Activated T-cell treated with anti-CD3 and anti-CD28 coated beads for 48 hours (primary cell): ENCODE measurements at places on chromosomes 11 and 22.

GRCh38 chr11:107719073-107719472 lies 7.2 kb upstream of the SLN start:
- no peak for DNase-seq

GRCh38 chr22:39298241-39298987 lies 21.0 kb downstream of the RPL3 start:
- no peak for DNase-seq

DNA sequence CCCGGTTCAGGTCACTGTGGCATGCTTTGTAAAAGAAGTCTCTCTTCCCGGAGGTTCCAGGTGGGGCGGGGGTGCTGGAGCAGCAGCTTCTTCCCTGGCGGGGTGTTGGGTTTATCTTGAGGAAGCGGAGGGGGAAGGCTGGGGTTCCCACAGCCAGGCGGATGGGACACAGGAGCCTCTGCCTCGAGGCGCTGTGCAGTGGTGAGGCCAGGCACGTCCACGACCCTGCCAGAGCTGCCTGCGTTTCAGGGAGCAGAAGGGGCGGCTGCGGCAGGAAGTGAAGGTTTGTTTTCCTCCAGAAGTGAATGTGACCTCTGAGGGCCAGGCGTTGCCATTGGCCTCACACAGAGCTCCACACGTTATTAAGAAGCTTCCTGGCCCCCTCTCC lies 20.1 kb upstream of the ADORA2A start:
- no peak for DNase-seq

DNA sequence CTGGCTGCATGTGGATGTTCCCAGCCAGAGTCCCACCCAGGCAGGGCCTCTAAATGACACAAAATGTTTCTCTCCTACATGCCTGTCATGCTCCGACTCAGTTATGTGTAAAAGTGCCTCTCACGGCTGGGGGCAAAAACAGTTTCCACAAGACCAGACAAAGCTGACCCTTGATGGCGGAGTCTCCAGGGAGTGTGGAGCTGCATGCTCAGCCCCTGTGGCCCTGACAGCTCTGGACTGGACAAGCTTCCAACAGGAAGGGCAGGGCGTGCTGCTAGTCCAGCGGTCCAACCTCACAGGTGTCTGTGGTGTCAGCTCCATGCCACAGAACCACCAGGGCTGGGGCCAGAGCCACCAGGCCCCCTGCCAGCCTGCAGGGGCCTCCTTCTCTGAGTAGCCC lies 149.6 kb downstream of the CRYBB2 start:
- no peak for DNase-seq

DNA sequence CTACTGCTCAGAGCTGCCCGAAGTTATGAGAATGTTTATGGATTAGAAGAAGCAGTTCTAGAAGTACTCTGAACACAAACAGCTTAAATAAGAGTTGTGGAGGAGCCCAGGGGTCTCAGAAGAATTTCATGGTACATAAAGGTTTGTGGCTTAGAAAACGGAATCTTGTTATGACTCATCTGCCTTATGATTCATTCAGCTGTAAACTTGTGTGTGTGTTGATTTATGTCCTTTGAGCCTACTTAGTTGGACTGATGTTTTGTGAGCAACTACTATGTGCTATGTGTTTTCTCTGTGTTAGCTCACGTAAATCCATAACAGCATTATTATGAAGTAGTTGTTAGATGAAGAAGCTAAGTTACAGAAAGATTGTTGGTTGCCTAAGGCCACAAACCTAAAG lies 203.7 kb downstream of the PGR start:
- DNase-seq: no peak

GRCh38 chr22:38716826-38717225 lies 11.1 kb downstream of the GTPBP1 start:
- no peak for DNase-seq

GRCh38 chr11:75195167-75195962 lies 44.5 kb downstream of the SLCO2B1 start:
- DNase-seq: no peak

DNA sequence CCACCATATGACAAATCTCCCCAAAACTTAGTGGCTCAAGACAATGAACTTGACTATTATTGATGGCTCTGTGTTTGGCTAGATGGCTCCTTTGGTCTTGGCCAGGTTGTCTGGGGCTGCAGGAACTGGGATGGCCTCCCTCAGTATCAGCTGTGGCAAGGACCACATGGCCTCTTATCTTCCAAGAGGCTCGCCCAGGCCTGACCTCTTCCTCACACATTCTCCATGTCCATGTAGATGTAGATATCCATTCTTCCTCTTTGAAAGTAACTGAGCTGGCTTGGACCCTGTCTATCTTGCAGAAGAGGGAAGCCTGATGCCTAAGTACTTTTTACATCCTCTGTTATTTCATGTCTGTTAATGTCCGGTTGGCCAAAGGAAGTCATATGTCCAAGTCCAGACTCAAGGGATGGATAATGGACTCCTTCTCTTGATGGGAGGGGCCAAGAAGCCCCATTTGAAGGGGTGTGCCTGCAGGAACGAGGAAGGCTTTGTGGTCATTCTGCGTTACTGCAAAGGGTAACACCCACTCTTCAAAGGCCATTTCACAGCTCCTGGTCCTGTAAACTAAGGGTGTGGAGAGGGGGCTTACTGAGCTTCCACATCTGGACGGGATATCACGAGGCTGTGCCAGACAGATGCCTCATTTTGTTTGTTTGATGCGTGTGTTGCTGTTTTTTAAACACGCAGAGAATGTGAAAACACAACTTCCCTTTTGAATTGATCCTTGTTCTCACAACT lies 87.1 kb downstream of the GRIK4 start:
- DNase-seq: no peak

DNA sequence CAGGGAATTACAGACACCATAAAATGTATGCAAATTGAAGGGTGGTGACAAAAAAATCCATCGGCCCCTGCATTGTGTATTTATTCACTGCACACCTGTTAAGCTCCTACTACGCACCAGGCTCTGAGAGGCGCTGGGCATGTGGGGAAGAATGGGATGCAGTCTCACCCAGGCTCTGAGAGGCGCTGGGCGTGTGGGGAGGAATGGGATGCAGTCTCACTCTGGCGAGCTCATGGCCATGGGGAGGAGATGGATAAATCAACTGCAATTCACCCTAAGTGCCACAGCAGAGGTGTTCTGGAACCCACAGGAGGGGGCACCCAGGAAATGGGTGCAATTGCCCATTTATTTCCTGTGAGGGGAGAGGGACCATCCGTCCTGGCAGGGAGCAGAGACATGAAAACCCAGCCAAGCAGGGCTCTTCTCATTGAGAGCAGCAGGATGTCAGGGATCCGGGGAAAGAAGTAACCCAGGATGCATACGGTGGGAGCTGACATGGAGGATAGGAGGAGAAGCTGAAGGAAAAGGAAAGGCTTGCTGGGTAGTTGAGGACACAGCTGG lies 798.7 kb downstream of the TBC1D22A start:
- no peak for DNase-seq

- DNase-seq: no peak
These were observed 3.2 kb upstream of the APOA5 start for GRCh38 chr11:116794851-116795250.

- DNase-seq: no peak
These were observed 93.9 kb downstream of the C11orf91 start for GRCh38 chr11:33606762-33607161.

DNA sequence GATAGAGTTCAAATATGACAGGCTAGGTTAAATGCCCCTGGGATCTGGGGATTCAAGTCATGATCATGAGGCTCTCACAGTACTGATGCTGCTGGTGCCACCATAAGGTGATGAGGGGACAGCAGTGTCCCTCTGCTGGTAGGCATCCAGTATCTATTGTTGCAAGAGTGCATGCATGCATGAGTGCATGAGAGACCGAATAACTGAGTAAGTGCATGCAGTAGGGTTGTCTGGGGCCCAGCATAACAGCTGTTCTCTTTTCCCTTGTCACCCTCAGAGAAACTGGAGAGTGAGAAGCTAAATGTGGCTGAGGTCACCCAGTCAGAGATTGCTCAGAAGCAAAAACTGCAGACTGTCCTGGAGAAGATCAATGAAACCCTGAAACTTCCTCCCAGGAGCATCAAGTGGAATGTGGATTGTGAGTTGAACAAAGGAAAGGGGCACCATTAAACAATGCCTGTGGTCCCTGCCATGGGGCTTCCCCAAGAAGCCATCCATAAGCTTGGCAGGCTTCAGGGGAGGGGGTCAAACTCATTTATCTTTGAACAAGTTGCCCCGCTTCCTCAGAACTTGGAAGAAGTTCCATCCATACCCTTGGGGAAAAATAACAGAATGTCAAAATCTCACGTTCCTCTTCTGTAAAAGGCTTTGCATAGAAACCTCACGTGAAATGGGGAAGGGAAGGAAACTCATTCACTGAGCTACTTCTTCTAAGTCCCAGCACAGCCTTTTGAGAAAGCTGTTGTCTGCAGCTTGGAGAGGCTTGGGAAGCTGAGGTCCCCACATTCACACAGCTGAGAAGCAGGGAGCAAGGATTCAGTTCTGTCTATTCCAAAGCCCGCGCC lies 119.0 kb downstream of the PARVA start:
- DNase-seq: no peak

DNA sequence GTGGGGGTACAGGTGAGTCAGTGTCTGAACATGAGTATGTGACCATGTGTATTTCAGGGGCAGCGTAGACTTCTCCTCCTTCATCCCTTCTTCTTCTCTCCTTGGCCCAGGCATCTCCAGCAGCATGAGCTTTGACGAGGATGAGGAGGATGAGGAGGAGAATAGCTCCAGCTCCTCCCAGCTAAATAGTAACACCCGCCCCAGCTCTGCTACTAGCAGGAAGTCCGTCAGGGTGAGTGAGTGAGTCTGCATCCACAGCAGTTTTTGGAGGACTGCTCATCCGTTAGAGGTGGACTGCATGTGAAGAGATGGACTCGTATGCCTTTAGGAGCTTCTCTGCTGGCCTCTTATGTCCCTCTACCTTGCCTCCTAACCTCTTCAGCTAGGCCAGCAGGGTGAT lies 15.6 kb downstream of the TUB start:
- DNase-seq: no peak

- DNase-seq: no peak
These were observed 9.4 kb downstream of the LDLRAD3 start for GRCh38 chr11:35953081-35953760.

- no peak for DNase-seq
These were observed 1.1 kb upstream of the PPFIBP2 start for GRCh38 chr11:7512525-7513233.

GRCh38 chr11:131908316-131908715 lies 537.9 kb downstream of the NTM start:
- DNase-seq: no peak

DNA sequence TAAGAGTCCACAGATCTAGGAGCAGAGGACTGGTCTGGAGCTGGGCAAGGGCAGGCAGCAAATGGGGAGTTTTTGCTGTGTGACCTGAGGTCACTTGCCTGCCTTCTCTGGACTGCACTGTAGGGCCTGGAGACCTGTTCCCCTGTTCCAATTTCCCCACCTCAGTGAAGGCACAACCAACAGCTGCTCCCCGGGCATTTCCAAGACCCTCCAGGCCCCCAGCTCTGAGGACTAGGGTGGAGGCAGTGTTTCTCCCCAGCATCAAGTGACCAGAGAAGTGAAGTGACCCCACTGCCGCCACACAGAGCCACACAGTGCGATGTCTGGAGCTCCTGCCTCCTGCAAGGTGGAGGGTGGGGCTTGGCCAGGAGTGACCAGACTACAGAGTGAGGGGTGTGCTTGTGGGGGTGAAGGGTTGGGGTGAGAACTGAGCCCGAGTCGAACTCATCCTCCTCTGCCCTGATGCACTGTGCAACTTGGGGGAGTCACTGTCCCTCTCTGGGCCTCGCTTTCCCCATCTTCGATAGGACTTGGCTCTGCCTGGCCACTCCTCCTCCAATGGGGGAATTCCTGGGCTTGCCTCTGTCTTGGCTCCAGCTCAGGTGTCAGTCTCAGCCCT lies 21.6 kb downstream of the P2RY2 start:
- DNase-seq: no peak

DNA sequence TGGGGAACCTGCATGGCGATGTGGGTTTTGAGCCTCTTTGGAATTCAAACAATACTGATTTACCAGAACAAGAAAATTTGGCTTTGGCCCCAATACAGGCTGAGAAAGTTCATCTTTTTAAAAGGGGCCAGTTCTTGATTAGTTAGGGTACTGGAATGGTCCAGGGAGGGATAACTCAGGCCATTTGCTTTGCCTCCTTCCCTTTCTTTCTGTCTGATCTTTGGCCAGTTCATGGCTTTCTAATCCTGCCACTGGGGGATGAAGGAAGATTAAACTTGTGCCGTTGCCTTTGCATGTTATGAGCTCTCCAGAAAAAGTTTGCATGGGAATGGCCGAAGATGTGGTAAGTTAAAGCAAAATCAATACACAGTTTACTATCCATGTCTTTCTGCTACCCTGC lies 78.4 kb downstream of the ADAMTS15 start:
- DNase-seq: no peak

- no peak for DNase-seq
These were observed 21.1 kb upstream of the IGLL5 start for GRCh38 chr22:22866381-22867111.

GRCh38 chr11:22342211-22343031 lies 4.2 kb downstream of the SLC17A6 start:
- no peak for DNase-seq

- no peak for DNase-seq
These were observed 38.1 kb downstream of the COA4 start for GRCh38 chr11:73838443-73839122.

DNA sequence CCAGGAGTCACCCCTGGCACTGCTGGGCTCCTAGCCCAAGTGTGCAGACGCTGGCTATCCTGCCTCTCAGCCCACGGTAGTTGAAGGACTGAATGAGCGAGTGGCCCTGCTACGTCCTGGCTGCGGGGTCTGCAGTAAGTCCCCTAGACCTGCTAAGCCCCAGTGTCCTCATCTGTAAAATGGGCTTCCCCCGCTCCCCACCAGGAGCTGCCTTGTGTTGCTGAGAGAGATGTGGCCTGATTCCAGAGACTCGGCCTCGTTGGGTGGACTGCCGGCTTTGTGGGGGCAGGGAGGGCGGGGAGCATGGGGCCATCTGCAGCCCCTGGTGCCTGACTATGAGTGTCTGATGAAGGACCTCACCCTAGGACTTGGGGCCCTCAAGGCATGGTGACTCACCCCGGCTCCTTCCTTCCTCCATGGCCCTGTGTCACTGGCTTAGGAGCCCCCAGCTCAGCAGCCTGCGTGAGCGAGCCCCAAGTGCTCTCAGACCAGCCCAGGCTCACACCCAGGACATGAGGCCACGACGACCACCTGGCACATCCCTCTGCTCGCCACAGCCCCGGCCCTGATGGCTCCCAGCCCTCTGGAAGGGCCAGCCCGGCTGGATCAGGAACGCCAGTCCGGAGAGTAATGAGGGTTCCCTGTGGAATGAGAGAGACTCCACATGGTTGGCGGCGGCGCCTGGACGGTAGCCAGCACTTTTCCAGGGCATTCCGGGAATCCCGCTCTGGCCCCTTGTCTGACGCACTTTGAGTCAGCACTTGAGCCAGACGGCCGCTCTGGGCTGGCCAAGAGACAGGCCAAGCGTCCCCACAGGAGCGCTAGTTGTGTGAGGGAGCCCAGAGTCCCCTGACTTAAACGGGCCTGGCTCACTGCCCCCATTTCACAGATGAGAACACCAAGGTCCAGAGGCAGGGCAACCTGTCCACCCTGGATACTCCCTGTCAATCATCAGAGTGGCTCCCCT lies 50.5 kb upstream of the SHISAL1 start:
- DNase-seq: no peak

- DNase-seq: no peak
These were observed 133.4 kb downstream of the TEAD1 start for GRCh38 chr11:12807621-12808020.

GRCh38 chr11:94749369-94749768 lies 18.8 kb upstream of the AMOTL1 start:
- no peak for DNase-seq
